ENCODE measurements at places on chromosomes 5 and 9.

DNA sequence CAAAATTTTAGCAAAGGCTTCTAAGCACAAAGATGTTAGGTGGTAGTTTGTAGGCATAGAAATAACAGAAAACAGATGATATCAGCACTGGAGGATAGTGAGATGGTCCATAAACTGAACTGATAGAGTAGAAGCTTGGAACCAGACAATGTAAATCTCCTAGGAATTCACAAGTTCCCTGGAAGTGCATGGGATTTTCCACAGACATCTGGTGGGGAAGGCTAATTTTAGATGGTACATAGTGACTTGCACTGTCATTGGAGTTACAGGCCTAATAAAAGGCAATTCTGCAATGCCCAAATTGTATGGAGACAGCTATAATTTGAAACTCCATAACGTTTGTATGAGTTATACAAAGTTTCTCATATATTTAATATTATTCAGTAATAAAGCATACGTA lies 653.0 kb upstream of the MEF2C start:
- DNase-seq: no peak

- no peak for DNase-seq
Measured at GRCh38 chr5:53507013-53507412, 26.6 kb downstream of the FST start.

- DNase-seq: peak; percentile 63
Measured at GRCh38 chr9:127525401-127526188, 74.3 kb downstream of the LRSAM1 start.

- DNase-seq: peak; percentile 90
Measured at GRCh38 chr9:81874931-81875330, 53.3 kb upstream of the SPATA31D4 start.

GRCh38 chr5:1640421-1640881 lies 116.7 kb upstream of the LPCAT1 start:
- no peak for DNase-seq

GRCh38 chr5:5979761-5980537 lies 398.4 kb downstream of the MED10 start:
- DNase-seq: no peak

DNA sequence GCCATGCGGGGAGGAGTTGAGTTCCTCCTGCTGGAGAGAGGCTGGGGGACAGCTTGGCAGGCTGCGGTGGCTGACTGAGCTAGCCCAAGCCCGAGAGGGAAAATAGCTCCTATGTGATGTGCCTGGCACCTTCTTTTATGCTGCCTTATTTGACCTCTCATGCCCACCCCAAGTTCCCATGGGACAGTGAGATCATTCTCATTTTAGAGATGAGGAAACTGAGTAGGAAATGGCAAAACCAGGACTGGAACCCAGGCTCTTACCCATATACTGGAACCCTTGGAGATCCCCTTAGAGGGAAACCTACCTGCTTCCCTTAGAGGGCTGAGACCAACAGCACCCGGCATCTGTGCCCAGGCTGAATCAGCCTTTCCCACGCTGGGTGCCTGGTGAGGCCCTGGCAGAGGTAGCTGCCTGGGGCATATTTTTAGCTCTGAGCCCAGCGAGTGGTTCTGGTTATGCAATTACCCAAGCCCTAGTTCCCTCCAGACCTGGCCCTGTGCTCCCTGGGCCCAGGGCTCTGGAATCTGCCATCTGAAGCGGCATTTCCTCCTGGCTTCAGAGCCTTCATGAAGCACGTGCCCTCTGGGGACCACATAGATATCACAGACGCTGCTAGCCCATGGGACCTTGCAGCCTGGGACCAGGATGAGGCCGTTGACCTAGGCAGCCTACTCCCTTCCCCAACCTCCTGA lies 23.6 kb downstream of the COL27A1 start:
- DNase-seq: no peak

DNA sequence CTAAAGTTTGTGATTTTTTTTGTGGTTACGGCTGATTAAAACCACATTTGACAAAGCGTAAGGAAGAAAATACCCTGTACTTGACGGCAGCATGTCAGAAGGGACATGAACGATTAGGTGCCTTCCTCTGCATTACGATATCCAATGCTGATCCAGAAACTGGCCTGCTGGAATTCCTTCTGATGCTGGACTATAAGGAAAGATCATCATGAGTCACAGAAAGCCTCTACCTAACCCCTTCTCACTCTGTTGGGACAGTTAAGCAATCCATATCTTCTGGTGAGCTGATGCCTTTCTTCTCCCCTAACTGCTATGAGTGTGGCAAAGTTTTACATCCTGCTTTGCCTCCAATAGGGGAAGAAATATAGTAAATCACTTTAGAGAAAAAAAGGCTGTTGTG lies 78.4 kb upstream of the PAPPA start:
- DNase-seq: peak; percentile 87

DNA sequence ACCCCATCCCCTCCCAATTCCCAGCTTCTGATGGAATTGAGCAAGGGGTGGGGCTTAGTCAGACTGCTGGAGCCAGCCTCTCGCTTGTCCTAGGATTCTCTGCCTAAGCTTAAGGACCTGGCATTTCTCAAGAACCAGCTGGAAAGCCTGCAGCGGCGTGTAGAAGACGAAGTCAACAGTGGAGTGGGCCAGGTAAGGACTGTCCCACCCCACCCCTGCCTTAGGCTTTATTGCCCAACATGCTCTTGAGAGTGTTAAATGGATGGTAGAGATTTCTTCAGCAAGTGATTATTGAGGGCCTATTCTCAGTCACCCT lies 1.1 kb downstream of the SLC35A4 start:
- DNase-seq: peak; percentile 10

DNA sequence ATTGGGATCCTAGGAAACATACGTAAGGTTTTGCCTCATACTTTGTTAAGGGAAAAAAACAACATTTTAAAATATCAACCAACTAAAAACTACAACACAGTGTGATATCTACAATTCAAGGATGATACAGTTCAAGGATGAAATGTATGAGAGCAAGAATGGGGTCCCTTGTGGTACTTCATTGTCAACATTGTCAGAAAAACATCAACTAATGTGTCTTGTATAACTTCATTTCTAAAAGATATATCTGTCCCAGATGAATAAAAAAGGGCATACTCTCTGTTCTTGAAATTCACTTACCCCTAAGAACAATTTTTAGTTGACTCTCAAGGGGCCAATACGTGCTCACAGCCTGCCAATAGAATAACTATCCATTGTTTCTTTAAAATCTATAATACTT lies 1250.5 kb downstream of the PTPRD start:
- DNase-seq: no peak

DNA sequence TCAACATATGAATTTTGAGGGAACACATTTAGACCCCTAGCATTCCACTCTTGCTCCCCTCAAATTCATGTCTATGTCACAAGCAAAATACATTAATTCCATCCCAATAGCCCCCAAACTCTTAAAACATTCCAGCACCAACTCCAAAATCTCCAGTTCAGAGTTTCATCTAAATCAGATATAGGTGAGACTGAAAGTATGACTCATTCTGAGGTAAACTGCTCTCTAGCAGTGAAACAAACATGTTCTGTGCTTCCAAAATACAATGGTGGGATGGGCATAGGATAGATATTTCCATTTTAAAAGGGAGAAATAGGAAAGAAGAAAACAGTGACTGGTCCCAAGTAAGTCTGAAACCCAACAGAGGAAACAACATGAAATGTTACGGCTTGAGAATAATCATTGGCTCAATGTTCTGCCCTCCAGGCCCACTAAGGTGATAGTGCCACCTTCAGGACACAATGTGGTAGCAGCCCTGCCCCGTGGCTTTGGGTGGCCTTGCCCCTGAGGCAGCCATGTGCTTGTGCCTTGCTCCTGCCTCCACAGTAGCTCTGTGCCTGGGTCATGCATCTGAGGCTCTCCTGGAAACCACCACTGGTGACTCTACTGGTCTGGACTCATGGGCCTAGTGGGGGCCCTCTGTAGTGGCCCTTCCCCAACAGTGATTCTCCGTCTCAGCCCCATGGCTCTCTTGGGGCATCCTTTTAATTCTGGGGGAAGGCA lies 36.4 kb upstream of the IPPK start:
- DNase-seq: peak; percentile 29

DNA sequence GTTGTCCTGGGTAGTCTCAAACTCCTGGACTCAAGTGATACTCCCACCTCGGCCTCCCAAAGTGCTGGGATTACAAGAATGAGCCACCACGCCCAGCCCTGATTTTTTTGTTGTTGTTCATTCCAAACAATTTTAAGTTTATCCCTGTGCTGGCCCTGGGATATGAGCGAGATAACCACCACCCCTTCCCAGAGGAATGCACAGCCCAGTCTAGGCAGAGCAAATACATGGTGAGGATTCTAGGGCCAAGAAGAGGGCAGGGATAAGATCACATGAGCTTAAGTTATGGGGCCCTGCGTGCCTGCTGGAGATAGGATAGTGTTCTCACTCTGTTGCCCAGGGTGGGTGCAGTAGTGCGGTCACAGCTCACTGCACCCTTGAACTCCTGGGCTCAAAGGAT lies 21.0 kb upstream of the TOR1B start:
- DNase-seq: no peak

DNA sequence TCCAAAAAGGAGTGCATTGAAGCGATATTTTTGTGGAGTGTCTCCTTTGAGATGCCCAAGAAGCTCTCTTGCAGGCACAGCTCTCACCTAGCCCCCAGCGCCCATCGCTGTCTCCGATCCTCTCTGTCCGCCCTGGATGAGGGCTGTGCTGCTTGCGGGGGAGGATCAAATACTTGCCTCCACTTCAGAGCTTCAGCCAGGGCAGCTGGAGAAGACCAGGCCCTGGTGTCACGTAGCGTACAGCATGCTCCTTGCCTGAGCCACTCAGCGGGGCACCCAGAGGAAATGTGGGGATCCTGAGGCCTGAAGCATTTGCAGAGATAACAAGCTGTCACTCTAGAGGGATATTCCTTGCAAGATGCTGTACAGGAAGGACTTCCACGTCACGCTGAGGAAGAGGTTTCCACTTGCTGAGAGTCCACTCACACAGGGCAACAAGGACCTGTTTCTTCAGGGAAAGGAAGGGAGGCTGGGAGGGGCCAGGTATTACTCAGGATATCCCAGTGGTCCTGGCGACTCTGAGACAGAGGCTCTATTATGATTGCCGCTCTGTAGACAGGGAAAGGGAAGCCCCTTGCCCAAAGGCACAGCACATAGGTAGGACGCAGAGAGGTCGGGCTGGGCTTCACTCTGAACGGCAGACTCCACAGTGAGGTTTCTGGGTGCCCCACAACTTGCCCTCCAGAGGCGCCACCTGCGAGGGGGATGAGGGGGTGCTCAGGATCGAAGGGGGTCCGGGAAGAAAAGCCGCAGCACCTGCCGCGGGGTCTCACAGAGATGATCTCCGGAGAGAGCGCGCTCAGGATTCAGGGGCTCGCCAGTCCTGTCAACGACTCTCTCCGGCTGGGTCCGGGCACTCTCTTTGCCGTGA lies 64.0 kb downstream of the CRB2 start:
- no peak for DNase-seq

GRCh38 chr9:125600194-125600593 lies 106.8 kb downstream of the MAPKAP1 start:
- DNase-seq: peak; percentile 39

DNA sequence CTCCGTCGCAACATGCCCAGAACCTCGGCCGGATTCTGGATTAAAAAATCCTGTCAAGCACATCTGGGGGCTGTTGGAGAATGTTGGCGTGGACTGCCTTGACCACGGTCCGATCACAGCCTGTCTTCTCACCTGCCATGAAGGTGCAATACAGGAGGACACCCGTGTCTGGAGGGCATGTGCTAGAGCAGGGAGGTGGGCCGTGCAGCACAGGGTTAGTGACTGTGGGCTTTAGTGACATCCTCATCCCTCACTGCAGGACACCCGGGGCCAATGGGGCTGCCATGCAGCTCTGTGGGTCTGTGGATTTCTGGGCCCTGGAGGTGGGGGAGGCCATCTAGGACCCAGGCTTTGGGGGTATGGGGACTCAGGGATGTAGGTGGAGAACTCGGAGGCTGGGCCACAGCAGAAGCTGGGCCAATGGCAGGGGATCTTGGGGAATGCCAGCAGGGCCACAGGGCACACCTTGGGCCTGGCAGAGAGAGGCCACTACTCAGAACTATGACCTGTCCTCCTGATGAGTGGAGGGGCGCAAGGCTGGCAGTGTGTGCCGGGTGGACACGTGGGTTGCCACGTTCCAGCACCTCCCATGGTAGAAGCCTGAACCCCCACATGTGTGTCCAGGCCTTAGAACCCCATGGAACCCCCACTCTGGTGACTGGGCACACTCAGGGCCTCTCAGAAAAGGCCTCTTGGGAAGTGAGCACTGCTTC lies 23.3 kb downstream of the ZDHHC11B start:
- no peak for DNase-seq

GRCh38 chr5:158869092-158869491 lies 230.6 kb downstream of the EBF1 start:
- no peak for DNase-seq

DNA sequence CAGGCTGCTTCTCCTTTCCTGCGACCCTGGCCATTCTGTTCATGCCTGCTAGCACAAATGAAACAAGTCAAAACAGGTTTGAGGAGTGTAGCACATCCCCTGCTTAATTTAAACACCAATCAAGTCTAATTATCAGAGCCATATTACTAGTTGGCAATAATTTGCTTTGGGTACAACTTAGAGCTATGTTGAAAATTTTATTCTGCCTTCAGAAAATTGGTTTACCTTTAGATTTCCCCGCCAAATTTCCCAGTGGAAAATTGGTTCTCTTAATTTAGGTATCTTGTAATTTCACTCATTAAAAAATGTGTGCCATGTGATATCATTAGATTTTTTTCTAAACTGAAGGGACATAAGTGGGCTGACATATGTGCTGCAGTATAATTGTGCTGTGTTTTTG lies 265.8 kb downstream of the MAST4 start:
- DNase-seq: no peak

- no peak for DNase-seq
Measured at GRCh38 chr9:131976157-131977108, 103.2 kb downstream of the MED27 start.

- DNase-seq: no peak
Measured at GRCh38 chr5:81314581-81314980, 13.2 kb downstream of the ZCCHC9 start.

GRCh38 chr9:125428902-125429467 lies 167.4 kb downstream of the GAPVD1 start:
- no peak for DNase-seq

DNA sequence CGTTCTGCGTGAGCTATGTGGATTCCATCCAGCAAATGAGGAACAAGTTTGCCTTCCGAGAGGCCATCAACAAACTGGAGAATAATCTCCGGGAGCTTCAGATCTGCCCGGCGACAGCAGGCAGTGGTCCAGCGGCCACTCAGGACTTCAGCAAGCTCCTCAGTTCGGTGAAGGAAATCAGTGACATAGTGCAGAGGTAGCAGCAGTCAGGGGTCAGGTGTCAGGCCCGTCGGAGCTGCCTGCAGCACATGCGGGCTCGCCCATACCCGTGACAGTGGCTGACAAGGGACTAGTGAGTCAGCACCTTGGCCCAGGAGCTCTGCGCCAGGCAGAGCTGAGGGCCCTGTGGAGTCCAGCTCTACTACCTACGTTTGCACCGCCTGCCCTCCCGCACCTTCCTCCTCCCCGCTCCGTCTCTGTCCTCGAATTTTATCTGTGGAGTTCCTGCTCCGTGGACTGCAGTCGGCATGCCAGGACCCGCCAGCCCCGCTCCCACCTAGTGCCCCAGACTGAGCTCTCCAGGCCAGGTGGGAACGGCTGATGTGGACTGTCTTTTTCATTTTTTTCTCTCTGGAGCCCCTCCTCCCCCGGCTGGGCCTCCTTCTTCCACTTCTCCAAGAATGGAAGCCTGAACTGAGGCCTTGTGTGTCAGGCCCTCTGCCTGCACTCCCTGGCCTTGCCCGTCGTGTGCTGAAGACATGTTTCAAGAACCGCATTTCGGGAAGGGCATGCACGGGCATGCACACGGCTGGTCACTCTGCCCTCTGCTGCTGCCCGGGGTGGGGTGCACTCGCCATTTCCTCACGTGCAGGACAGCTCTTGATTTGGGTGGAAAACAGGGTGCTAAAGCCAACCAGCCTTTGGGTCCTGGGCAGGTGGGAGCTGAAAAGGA lies 10.9 kb downstream of the QRFP start:
- no peak for DNase-seq
